GM23338 (cell line): ENCODE measurements at places on chromosomes 2 and 18. TPM values are rescaled to one million over a fixed set of nuclear protein-coding genes. Genes with fewer than 3 reads are reported as not detected.

CFAP65 gene
- 0.23 and 0.38 TPM in 2 replicates for total RNA-seq

- no peaks in the 10 kb centered on the region for H3K27me3 ChIP-seq
- no peaks in the 10 kb centered on the region for H3K4me1 ChIP-seq
- no peak for DNase-seq
- no peak overlapping the region for H3K27ac ChIP-seq
These were observed 242.5 kb downstream of the SH3BP4 start for GRCh38 chr2:235194351-235194750.

PDCD1 gene
- 0.38 and 1.8 TPM in 2 replicates for total RNA-seq

GRCh38 chr2:23662941-23663920 lies 263.7 kb downstream of the ATAD2B start:
- no peak overlapping the region for H3K27ac ChIP-seq
- no peaks in the 10 kb centered on the region for H3K36me3 ChIP-seq
- peak; percentile 46 for DNase-seq
- H3K27me3 ChIP-seq: no peaks in the 10 kb centered on the region
- H3K4me3 ChIP-seq: peak overlapping the region; percentile 50

KIAA2012 gene
- 0.03 TPM in 1 of 2 replicates, not detected in the other for total RNA-seq

STAT4 gene
- total RNA-seq: 0.16 and 0.52 TPM in 2 replicates

GRCh38 chr18:24672165-24672941 lies 211.9 kb downstream of the HRH4 start:
- peak; percentile 14 for DNase-seq
- no peaks in the 10 kb centered on the region for H3K4me1 ChIP-seq
- H3K4me3 ChIP-seq: no peak overlapping the region
- no peaks in the 10 kb centered on the region for H3K27me3 ChIP-seq
- no peak overlapping the region for H3K27ac ChIP-seq

HOXD10 gene
- not detected in 2 replicates for total RNA-seq

ANKRD30BL gene
- 0.17 and 0.62 TPM in 2 replicates for total RNA-seq

DNA sequence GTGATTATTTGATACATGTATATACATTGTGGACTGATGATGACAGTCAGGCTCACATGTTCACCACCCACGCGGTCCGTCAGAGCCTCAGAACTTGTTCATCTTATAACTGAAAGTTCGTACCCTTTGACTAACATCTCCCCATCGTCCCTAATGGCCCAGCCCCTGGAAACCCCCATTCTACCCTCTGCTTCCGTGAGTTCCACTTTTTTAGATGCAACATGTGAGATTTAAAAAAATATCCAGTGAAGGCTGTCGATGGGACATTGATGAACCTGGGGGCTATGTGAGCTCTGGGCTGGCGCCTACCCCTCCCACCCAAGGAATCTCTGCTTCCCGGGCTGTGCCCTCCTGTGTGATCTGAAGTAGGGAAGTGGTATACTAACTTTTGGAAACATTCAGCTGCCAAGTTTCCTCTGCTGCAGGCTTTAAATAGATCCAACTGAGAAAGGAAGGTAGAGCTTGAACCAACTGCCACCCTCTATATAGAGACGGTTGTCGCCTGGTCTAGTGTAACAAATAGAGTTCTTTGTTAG lies 163.8 kb downstream of the FAM210A start:
- no peak for DNase-seq
- H3K4me1 ChIP-seq: no peaks in the 10 kb centered on the region; the same call in 1 of the 2 replicates
- no peaks in the 10 kb centered on the region for H3K27me3 ChIP-seq
- no peak overlapping the region for H3K27ac ChIP-seq

GRCh38 chr2:126752876-126753275 lies 96.9 kb downstream of the GYPC start:
- no peak overlapping the region for H3K27ac ChIP-seq
- H3K27me3 ChIP-seq: no peaks in the 10 kb centered on the region
- H3K4me3 ChIP-seq: no peak overlapping the region

DNA sequence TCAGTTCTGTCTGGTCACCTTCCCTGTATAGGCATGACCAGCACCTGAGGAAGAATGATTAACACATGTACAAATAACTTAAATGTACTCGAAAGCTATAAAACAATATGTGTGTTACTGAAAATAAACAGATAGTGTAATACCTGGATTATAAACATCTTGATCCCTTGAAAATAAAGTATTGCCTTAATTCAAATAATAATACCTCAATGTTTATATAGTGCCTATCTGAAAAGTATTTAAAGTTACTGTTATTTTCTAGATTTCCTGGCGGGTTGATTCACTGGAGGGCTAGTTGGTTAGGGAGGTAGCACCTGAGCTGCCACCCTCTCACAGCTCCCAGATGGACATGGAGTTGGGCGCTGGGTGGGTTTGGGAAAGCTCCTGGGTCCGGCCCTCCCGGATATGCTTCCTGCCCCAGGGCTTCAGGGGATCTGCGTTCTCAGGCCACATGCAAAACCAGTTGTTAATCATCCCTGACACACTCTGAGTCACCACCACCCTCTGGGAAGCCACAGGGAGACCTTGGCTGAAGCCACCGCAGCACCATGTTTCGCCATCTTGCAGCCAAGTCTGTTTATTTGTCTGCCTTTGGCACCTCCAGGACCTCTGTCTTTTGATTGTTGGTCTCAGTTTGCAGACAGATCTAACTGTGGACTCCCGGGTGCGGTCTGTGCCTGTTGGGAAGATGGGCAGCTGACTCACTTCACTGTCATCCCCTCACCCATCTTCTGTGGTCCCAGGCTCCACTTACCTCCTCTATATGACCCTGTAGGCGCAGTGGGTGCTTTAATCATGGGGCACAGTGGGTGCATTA lies 35.3 kb downstream of the RAB31 start:
- H3K4me3 ChIP-seq: peak overlapping the region; percentile 13; the same call in 1 of the 2 replicates
- peak; percentile 32 for DNase-seq
- no peaks in the 10 kb centered on the region for H3K36me3 ChIP-seq

- H3K27ac ChIP-seq: no peak overlapping the region
- H3K27me3 ChIP-seq: no peaks in the 10 kb centered on the region
- H3K4me3 ChIP-seq: no peak overlapping the region
- no peaks in the 10 kb centered on the region for H3K36me3 ChIP-seq
- no peak for DNase-seq
- no peaks in the 10 kb centered on the region for H3K4me1 ChIP-seq
These were observed 121.5 kb downstream of the INSIG2 start for GRCh38 chr2:118209727-118210126.

- no peak for DNase-seq
- H3K4me3 ChIP-seq: no peak overlapping the region
- H3K27me3 ChIP-seq: no peaks in the 10 kb centered on the region
These were observed 40.7 kb upstream of the UPP2 start for GRCh38 chr2:158060835-158061435.

CHST9 gene
- total RNA-seq: 14.3 and 15.5 TPM in 2 replicates

- peak; percentile 76 for DNase-seq
- no peak overlapping the region for H3K4me3 ChIP-seq
- H3K36me3 ChIP-seq: no peaks in the 10 kb centered on the region
- H3K27me3 ChIP-seq: no peaks in the 10 kb centered on the region
- H3K27ac ChIP-seq: no peak overlapping the region
These were observed 8.6 kb upstream of the ACYP2 start for GRCh38 chr2:54106631-54107454.

STPG4 gene
- total RNA-seq: 0.28 TPM in 1 of 2 replicates, not detected in the other

- H3K27ac ChIP-seq: no peak overlapping the region
- H3K27me3 ChIP-seq: no peaks in the 10 kb centered on the region
- DNase-seq: no peak
- no peaks in the 10 kb centered on the region for H3K36me3 ChIP-seq
These were observed 188.5 kb downstream of the HDAC4 start for GRCh38 chr2:239212121-239212928.
